Posterior vena cava (tissue), 2 donors: ENCODE measurements at places on chromosomes 2 and 18. TPM values are rescaled to one million over a fixed set of nuclear protein-coding genes. Genes with fewer than 3 reads are reported as not detected.
A peak's percentile ranks its signal among the peaks of the same experiment; 100 is the strongest.

DNA sequence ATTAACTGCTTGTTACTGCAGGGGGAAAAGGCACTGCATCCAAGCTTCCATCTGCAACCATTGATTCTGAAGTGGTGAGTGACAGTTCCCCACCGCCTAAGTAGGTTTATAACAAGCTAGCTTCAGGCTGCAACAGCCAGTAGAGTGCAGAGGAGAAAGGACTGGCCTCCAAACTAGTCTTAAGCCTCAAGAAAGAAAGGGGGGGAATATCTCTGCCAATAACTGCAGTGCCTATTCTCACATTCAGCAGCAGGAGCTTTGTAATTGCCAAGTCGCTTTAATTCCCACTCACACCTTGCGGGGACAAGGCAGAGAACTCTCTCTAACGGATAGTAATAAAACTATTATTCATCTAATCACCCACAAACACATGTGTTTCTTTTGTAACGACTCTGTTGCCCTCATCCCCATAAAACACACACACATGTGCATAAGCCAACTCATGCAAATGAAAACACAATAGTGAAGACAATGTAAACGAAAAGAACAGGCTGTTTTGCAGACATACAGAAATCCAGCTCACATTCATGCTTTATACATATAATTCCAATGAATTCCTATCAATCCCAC lies 1963.3 kb upstream of the PIK3C3 start:
- no peak for DNase-seq

DNA sequence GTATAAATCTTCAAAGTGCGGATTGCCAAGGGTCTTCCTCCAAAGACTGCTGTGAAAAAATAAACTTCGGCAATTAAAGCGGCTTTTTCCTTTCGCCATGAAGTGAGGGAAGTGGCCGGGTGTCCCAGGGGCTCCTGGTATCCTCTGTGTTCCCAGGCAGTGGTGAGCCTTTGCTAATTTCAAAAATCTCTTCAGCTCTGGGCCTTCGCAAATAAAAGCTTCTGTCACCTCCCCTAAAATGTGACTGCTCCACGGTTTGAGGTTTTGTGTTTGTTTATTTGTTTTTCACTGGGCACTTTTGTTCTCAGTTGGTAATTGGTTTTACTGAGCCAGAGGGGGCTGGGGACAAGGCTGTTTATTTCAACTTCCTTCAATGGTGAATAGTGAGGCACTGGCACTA lies 270.1 kb upstream of the POU3F3 start:
- no peak for DNase-seq

GRCh38 chr2:7884338-7884737 lies 797.5 kb upstream of the ID2 start:
- no peak for DNase-seq

- no peak for DNase-seq
Measured at GRCh38 chr2:98510322-98510662, 65.6 kb downstream of the INPP4A start.

GRCh38 chr2:130391872-130392670 lies 36.2 kb downstream of the PTPN18 start:
- DNase-seq = peak; percentile 81

GRCh38 chr2:159002462-159003111 lies 34.1 kb downstream of the TANC1 start:
- no peak for DNase-seq

DNA sequence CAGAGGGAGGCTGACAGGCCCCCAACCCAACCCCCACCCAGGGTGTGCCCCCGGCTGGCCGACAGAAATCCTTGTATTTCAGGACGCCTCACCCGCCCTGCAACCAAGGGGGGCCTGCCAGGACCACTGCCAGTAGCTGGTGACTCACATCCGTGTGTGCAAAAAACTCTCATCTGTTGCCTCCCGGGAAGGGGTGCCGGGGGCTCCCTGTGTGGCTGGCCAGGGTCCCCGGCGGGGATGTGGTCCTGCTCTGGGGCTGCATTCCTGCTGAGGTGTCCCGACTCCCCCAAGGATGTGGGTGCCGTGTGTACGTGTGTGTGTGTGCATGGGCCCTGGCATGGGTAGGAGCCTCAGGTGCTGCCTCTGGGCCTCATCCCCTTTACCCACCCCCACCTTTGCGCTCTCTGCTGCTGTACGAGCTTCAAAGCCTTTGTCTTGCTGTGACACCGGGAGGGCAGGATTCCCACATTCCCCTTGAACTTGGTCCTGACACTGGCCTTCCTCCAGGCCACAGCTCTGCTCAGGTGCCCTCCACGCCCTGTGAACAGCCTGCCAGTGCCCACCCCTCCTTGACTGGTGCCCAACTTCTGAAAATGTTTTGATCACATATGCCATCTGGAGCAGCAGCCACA lies 226.3 kb upstream of the HDAC4 start:
- peak; percentile 67 for DNase-seq

- DNase-seq = no peak
Measured at GRCh38 chr18:69365658-69366057, 35.0 kb upstream of the DOK6 start.

- DNase-seq = no peak
Measured at GRCh38 chr2:69469784-69470183, 32.5 kb upstream of the NFU1 start.

GRCh38 chr18:46393230-46393629 lies 263.8 kb downstream of the LOXHD1 start:
- DNase-seq = no peak

DNA sequence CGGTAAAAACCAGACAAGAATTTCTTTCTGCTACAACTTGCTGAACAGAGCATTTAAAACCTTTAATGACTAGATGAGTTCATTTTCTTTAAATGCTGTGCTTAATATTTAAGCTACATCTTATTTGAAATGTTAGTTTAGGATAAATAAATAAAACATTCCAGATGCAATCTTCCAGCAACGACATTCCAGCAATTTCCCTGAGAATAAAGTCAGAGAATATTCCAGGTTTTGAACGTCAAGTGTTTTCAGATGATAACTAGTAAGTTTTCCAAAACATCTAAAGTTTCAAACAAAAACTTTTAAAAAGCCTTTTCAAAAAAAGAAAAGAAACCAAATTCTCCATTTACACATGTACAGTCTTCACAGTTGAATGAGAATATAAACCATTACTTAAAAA lies 104.8 kb downstream of the PPP1R1C start:
- DNase-seq = no peak

GRCh38 chr2:162677476-162677875 lies 161.1 kb downstream of the KCNH7 start:
- no peak for DNase-seq

DNA sequence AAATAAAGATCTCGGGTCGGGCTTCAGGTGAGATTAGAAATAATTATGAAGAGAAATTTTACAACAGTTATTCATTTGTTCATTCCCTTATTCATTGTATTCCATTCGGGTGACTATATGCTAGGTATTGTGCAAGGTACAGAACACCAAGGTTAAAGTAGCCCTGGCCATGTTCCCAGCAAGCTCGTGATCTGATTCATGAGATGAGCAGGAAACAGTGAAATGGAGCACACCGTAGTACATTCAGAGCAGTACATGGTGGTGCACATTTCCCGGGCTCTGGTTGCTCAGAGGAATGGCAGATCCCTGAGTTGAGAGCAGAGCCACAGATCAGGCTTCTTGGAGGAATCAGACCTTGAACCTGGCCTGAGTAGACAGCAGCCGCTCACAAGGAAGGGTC lies 87.7 kb downstream of the PRKRA start:
- DNase-seq = no peak

DNA sequence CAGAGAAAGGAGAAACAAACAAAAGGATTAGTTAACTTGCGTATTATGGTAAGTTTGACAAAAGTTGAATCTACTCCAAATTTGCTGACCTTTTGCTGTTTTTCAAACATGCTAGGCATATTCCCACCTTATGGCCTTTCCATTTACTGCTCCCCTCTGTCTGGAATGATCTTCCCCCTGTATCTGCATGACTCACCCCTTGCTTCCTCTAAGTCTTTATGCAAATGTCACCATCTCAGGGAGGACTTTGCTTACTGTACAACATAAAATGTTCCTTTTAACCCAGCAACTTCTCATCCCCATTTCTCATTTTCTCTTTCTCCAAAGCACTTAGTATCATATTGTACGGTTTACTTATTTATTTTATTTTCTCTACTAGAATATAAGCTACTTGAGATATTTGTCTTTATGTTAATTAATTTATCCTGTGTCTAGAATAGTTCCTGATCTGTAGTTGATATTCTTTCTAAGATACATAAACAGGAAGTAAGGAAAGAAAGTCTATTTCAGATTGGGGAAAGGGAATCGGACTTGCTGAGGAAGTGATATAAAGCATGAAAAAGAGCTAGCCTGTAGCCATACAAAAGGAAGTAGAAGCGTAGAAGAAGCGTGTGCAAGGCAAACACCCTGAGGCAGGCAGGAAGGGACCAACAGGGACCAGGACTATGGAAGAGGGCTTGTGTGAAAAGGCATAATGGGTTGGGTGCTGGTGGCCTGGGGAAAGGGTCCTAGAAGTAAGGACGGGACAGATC lies 144.9 kb upstream of the ERBB4 start:
- DNase-seq = no peak

DNA sequence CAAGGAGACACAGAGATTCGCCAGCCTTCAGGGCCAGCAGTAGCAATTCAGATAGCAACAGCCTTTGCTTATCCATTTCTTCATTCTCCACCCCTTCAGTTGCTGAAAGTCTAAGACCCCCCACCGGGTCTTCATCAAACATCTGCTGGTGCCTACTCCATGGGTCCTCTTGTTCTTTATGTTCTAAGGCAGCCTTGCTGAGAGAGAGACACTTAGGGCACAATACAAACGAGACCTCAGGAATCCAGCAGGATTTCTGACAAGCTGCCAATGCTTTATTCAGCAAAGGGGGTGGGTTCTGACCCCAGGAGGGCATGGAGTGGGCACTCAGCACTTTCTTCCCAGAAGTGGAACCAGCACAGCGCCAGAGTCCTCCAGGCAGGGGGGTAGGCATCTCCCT lies 36.2 kb upstream of the CNGA3 start:
- no peak for DNase-seq

- no peak for DNase-seq
Measured at GRCh38 chr2:80328159-80328571, 23.6 kb upstream of the LRRTM1 start.

DNA sequence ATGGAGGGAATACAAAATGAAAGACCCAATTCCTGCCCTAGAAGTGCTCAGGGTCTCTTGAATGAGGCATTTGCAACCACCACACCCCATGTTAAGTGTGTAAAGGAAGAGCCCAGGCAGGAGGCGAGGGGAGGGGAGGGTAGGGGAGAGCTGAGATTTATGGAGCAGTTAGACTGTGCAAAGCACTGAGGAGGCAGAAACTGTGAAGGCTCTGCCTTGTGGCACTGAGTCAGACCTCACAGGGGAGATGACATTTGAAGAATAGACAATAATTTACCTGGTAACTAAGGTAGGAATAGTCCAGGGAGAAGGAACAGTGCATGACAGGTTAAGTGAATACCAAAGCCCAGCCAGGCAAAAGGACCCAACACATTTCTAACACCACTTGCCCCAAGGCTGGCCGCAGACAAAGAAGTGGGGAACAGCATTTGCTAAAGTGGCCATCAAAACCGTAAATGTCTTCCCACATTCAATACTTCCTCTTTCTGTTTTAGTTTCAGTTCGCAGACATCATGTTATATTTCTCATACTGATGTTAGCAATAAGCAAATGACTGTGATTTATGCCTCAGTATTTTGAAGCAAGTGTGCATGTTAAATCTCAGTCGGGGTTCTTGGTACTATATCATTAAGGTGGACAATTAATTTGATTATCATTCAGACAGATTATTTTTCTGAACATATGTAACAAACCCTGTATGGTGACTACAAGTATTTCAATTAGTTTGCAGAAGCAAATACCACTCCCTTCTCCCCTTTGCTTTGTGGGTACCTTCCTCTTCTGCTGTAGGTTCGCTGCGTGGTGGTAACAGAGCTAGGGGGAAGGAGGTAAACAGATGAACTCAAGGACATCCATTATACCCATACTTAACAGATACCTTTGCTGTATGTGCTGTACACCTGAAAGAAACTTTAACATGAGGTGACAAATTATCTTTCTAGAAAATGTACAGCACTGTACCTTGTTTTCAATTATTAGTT lies 27.5 kb downstream of the CDH20 start:
- no peak for DNase-seq

DNA sequence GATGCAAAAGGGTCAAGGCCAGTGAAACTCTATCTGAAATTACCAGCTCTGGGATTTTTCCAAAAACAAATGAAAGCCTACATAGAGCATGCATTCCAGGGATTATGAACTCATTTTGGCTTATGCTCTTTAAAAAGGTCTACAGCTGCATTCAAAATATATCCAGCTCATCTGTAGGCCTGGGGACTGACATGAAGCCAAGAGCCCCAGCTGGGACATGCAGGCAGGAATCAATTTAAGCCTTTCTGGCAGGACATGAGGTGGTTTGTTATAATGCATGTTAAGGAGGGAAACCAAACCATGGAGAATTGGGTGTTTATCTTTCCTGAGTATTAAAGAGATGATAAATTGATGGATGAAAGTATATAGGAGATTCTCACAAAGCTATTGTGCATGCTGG lies 164.5 kb downstream of the RBM43 start:
- no peak for DNase-seq

DNA sequence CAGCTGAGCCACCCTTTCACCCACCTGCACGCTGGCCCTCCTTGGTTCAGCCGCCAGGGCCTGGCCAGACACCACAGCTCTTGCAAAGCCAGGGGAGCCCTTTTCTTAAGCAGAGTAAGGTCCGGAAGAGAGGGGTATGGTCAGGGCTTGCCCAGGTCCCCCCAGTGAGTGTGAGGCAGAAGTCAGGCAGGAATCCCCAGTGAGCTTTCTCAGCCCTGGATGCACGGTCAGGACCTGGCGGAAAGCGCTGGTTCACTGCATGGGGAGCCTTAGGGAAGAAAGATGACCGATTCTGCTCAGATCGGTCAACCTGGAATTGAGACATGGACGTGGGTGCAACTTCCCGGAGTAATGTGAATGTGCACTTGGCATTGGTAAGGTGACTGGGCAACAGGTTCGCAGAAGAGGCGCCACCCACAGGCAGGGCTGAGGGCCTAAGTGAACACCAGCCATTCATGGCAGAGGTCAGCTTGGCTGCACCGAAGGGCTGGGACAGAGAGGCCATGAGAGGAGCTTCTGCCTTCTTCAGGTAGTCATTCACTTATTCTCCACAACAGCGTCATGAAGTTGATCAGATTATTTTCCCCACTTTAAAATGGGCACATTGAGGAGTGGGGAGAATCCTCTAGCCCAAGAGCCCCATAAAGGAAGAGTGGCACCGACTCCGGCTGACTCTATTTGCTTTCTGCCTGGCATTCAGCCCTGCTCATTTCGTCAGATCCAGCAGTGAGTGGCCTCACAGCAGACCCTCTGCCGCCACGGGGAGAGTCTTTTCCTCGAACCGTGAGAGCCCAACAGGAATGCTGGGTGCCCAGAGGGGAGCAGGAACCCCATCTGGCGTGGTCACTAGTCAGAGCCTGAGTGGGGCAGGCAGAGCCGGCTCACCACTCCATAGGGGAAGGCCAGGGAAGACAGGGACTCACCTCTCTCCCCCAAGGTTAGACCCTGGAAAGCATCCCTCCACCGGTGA lies 35.8 kb downstream of the SCTR start:
- peak; percentile 71 for DNase-seq

RAB6C gene
- not detected for total RNA-seq

CCDC85A gene
- 3.1 TPM for total RNA-seq

LYG2 gene
- total RNA-seq = not detected

DSG4 gene
- not detected for total RNA-seq

AQP4 gene
- total RNA-seq = not detected

G6PC2 gene
- total RNA-seq = 0.14 TPM

PASK gene
- 4.4 TPM for total RNA-seq
